Left lung (tissue), 14 donors: ENCODE measurements at places on chromosomes 2 and 18. TPM values are rescaled to one million over a fixed set of nuclear protein-coding genes. Genes with fewer than 3 reads are reported as not detected.

DNA sequence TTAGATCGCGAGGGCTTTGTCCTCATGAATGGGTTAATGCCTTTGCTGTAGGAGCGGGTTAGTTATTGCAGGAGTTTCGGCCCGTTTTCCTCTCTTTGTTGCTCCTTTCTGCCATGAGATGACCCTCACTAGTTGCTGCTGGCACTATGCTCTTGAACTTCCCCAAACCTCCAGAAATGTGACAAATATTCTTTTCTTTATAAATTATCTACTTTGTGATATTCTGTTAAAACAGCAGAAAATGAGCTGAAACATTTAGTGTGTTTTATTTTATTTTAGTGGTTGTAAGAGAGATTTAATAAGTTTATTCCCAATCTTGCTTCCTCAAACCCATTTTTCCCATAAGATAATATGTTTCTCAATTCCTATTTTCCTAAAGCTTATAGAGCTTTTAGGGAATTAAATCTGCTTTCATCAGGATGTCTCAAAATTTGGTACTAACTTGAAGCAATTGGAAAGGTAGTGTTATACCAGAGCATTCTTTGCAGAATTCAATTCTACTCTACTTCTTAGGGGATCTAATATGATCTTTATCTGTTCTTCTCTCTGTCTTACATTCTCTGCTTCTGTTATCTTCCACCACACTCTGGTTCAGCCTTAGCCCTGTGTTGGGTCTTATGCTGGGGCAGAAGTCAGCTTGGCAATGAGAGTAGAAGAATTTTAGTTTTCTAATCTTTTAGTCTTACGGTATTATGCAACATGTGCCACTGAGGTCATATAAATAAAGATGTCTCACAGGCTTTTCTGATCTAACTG, 23.1 kb downstream of the DDX1 start:
- no peak overlapping the region for H3K27ac ChIP-seq
- H3K4me3 ChIP-seq: no peak overlapping the region
- peaks cover 68% of the 10 kb centered on the region for H3K36me3 ChIP-seq
- no peaks in the 10 kb centered on the region for H3K27me3 ChIP-seq
- no peaks in the 10 kb centered on the region for H3K4me1 ChIP-seq

- H3K36me3 ChIP-seq: no peaks in the 10 kb centered on the region
- H3K4me3 ChIP-seq: no peak overlapping the region
- H3K27me3 ChIP-seq: no peaks in the 10 kb centered on the region
- no peak for DNase-seq
- H3K4me1 ChIP-seq: no peaks in the 10 kb centered on the region
- H3K27ac ChIP-seq: no peak overlapping the region
These were observed 105.8 kb downstream of the SPP2 start for GRCh38 chr2:234156326-234156725.

DNA sequence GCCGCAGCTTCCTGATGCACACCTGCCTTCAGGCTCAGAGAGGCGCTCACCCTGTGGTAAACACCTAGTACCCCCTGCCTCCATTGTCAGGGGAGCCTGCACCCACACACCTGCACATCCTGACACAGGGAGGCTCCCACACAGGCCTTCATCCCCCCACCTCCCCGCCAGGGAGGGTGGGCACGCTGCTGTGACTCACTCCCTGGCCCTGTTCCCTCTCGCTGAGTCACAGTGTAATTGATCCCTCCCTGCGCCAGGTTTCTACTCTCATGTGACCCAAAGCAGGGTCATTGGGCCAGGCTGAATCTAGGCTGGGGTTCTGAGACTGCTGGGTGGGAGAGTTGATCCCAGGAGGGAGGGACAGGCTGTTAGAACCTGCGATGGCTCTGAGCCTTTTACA, 8.5 kb upstream of the CELF4 start:
- DNase-seq: no peak
- no peak overlapping the region for H3K4me3 ChIP-seq
- H3K36me3 ChIP-seq: no peaks in the 10 kb centered on the region
- peaks cover 51% of the 10 kb centered on the region for H3K27me3 ChIP-seq
- H3K27ac ChIP-seq: no peak overlapping the region

- H3K4me3 ChIP-seq: no peak overlapping the region
- peaks cover 22% of the 10 kb centered on the region for H3K4me1 ChIP-seq
- DNase-seq: no peak
- H3K27ac ChIP-seq: no peak overlapping the region
- H3K36me3 ChIP-seq: no peaks in the 10 kb centered on the region
- H3K27me3 ChIP-seq: no peaks in the 10 kb centered on the region
These were observed 112.9 kb downstream of the THADA start for GRCh38 chr2:43482961-43483360.

- DNase-seq: no peak
- no peaks in the 10 kb centered on the region for H3K27me3 ChIP-seq
- no peaks in the 10 kb centered on the region for H3K4me1 ChIP-seq
- no peak overlapping the region for H3K27ac ChIP-seq
- no peak overlapping the region for H3K4me3 ChIP-seq
These were observed 63.5 kb downstream of the TGIF1 start for GRCh38 chr18:3513481-3513880.

- no peaks in the 10 kb centered on the region for H3K4me1 ChIP-seq
- no peaks in the 10 kb centered on the region for H3K36me3 ChIP-seq
- no peak for DNase-seq
These were observed 420.3 kb upstream of the CHAC2 start for GRCh38 chr2:53347269-53347668.

- no peak overlapping the region for H3K4me3 ChIP-seq
- no peaks in the 10 kb centered on the region for H3K27me3 ChIP-seq
- no peak for DNase-seq
- H3K27ac ChIP-seq: no peak overlapping the region
These were observed 15.5 kb downstream of the CDCA7 start for GRCh38 chr2:173370198-173370597.

Gene GPR17
- polyA plus RNA-seq: 3.6 TPM

Gene CLEC4F
- 0.06 TPM for polyA plus RNA-seq

Gene PROKR1
- 0.07 TPM for polyA plus RNA-seq

Gene SNRNP200
- 193 TPM for polyA plus RNA-seq

Gene DAW1
- polyA plus RNA-seq: 4.3 TPM
